ENCODE measurements at places on chromosomes 6 and 20.

- peak; percentile 14 for DNase-seq
Observed at GRCh38 chr6:98832284-98833056, 1.9 kb upstream of the POU3F2 start.

GRCh38 chr6:67248077-67248476 is 1387.0 kb upstream of the ADGRB3 start:
- DNase-seq, result no peak

DNA sequence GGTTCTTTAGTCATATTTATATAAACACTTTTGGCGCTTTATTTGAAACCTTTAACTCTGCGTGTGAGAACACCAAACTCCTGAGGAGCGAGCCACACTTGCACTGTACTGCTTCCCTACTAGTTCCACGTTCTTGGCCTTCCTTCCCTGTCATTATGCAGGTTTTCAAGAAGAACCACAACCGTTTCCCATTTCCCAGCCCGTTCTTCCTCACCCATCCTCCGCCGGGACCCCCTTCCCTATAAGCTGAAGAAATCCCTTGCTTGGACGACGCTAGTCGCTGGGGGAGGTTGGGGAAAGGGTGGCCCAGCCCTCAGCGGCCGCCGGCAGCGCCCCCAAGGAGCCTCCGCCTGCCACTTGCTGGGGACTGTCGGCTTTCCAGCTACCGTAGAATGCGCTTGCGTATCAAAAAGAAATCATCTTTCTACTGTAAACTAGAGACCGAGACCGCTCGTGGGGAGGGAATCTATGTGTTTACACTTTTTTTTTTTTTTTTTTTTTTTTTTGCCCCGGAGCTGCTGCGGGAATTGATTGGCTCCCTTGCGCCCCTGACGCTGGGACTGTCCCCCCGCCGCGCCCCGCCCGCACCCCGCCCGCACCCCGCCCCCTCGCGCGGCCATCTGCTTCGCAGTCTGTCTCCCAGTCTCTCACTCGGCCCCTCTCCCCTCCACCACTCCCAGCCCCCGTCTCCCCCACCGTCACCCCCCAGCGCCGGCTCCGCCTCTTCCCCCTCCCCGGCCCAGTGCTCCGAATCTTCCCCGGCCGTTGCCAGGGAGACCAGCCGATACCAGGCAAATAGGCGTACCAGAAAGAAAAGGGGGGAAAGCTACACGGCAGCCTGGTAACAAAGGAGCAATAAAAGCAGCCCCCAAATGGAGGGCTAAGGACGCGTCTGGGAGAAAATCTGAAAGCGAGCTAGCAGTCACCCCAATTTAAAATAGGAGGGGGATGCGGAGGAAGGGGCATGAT is 2.3 kb upstream of the MARCKS start:
- peak; percentile 28 for DNase-seq

- no peak for DNase-seq
Observed at GRCh38 chr6:117951783-117952182, 44.7 kb downstream of the SLC35F1 start.

GRCh38 chr6:20652299-20653084 is 118.2 kb downstream of the CDKAL1 start:
- DNase-seq, result no peak

DNA sequence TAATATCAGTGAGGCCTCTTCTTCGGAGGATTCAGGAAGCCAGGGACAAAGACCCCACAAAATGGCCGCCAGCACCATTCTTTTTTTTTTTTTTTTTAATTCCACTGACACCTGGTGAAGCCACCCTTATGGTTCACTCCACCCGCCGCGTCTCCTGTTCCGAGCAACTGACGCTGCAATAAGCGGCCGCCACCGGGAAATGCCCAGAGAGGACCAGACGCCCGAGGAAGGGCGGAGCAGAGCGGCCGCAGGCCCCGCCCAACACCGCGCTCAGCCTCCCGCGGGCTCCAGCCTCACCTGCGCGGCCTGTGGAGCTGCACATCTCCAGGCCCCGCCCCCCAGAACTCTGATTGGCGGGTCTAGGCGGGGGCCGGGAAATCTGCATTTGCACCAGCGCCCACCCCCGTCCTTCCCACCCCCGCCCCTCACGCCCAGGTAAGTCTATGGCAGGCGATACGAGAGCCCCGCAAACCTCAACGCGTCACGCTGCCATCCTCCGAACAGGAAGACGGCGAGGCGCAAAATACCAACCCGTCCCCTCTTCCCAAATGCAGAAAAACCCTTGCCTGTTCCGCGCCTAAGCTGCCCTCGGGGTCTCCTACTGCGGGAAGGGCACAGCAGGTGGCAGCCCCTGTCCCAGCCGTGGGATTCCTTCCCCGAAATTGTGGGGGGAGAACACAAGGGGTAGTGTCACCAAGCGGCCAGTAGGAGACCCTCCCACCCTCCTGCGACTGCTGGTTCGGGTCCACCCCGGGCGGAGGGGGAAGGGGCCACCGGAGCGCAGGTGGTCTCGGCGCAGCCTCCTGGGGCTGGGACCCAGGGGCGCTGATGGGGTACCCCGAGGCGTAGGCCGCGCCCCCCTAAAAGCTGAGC is 960 bp downstream of the ATP9A start:
- peak; percentile 68 for DNase-seq

DNA sequence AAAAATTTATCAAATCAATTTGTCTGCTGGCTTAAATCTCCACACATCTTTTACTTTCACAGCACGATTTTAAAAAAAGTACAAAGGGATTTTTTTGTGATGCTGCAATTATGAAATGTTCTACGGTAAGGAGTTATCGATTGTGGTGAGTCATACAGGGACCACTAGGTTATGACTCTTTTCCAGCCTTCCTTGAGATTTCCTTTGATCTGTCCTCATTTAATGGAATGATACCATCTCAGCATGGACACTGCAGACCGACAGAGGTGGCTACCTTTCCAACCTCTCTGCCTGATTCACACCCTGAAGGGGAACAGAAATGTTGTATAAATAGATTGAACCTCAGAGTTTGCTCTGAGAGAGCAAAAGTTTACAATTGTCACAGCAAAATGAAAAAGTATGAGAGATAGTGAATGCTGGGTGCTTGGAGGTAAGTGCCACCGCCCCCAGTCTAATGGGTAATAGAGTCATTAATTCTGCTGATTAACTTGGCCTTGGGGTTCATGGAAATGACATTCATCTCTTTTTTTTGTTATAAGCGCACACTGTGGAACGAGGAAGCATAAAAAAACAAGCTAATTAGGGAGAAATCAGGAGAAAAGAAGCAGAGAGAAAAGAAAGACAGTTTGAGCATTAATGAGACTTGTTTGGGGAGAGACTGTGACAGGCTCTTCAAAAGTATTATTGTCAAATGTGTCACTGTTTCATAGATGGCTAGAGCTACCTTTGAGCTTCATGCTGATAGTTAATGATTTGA is 306.0 kb downstream of the RNF144B start:
- no peak for DNase-seq

GRCh38 chr20:16520154-16520553 is 53.1 kb downstream of the KIF16B start:
- no peak for DNase-seq

GRCh38 chr6:143485967-143486366 is 25.6 kb downstream of the FUCA2 start:
- DNase-seq, result no peak

DNA sequence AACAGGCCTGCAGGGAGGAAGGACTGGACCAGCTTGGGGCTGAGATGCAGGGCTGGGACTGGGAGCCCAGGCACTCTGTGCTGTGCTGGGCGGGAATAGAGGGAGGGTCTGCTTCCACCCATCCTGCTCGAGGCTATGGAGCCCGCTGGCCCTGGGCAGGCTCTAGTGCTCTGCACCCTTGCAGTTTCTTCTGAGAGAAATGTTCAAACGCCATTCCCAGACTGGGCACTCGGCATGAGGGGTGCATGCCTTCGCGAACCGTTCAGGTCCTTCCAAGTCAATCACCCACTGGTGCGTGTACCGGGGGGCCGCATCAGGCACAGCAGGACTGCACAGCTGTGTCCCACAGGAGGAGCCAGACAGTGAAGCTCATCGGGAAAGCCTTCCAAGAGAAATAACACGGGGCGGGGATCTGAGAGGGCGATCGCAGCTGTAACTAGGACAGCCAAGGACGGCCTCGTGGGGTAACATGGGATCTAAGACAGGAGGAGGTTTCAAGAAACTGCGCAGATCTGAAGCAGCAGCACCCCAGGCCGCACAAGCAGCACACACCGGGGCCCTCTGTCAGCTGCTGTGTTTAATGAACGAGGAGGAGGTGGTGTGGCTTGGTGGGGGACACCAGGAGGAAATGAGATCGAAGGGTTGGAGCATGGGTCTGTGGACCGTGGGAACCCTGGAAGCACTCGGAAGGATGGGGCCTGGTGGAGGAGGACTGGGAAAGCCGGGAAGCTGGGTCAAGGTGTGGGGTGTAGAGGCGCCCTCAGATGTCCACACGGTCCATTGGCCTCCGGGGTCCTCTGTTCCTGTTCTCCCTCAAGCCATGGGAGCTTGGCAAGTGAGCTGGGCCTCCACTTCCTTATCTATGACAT is 26.1 kb upstream of the PYGB start:
- no peak for DNase-seq

DNA sequence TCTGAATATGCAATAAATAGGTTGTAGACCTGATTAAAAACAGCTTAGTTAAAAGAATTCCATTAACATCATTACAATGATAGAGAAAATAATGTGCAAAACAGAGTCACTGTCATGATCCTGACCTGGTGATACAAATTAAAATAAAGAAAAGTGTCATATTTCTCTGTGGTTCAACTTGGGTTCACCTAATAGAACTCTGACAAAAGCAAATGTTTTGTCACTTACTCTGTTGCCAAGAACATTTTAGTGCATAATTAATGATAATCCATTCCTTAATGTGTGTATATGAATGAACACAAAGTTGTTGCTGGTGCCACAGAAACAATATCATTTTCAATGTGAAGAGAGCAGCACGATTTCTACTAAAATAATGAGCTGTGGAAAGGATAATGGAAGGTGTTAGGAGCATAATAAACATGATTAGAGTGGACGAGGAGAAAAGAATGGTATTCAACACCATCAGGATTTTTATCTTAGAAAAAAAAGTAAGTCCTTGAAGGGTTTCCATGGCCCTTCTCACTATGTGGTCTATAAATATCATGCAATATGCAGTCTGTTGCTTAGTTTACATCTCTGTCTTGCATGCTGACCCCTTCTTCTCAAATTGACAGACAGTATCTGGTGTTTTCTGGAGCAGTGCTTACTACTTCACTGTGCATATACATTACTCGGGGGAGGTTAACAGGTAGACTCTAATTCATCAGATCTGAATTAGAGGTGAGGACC is 656.6 kb upstream of the MMS22L start:
- no peak for DNase-seq

GRCh38 chr6:84691978-84692623 is 72.3 kb downstream of the TBX18 start:
- no peak for DNase-seq

GRCh38 chr20:16641511-16642023 is 68.3 kb upstream of the KIF16B start:
- DNase-seq, result no peak

DNA sequence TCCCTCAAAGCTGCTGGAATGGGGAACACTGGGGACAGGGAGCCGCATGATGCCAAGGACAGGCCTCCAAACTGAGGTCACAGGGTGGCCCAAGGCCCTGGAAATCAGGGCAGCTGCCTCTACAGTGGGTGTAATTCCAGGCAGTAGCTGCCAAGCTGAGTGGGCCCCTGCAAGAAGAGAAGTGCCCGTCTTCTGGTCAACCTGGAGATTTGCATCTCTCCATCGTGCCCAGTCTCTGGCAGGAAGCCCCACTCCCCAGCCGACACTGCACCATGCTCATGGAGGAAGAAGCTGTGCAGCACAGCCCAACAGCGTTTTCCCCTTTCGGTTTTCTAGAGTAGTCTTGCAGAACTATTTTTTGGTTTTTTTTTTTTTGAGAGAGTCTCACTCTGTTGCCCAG is 2.2 kb upstream of the FAM209A start:
- DNase-seq, result no peak

DNA sequence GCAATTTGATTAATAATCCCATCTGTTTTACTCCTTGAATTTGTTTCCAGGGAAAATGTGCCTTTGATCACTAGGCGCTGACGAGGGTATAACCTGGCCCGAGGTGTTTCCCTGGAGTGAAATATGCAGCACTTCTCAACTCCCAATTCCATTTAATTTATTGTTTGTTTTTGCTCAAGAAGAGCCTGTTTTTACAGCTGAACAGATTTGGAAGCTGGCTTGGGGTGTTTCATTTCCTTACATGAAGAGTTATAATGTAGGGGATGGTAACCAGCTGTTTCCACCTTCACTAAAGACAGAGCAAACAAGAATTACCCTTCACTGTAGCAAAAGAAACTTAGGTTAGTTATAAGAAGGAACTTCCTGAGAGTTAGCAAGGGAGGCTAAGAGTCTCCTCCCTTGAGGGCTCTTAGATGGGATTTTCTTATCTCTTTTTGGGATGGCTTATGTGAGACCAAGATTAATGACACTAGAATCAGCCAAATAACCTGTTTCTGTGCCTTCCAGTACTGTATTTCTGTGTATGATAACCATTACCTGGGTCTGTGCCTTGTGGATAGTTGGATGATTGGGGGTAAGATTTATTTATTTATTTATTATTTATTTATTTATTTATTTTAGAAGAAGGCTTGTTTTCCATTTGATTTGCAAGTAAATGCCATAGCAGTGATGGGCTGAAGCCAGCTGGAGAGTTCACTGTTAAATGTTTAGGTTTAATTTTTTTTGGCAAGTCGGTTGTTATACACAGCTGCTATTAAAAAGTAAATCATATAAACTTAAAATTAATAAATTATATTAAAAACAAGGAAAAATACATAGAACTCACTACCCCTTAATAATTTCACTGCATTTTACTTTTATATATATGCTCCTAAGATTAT is 162.2 kb upstream of the BMP2 start:
- DNase-seq, result no peak

- DNase-seq, result no peak
Observed at GRCh38 chr6:54614499-54615195, 231.9 kb upstream of the FAM83B start.

- no peak for DNase-seq
Observed at GRCh38 chr6:166849749-166850183, 106.6 kb downstream of the RNASET2 start.

- DNase-seq, result no peak
Observed at GRCh38 chr20:59748619-59749191, 144.4 kb downstream of the PHACTR3 start.

DNA sequence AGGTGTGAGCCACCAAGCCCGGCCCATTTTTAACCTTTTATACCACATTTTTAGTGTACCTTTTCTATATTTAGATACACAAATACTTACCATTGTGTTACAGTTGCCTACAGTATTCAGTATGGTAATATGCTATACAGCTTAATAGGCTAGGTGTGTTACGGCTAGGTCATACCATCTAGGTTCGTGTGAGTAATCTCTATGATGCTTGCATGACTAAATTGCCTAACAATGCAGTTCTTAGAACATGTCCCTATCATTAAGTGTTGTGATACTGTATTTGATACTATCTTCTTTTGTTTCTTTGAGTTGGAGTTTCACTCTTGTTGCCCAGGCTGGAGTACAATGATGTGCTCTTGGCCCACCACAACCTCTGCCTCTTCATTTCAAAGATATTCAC is 387.7 kb upstream of the SASH1 start:
- no peak for DNase-seq

- no peak for DNase-seq
Observed at GRCh38 chr6:129191235-129191634, 308.3 kb downstream of the LAMA2 start.

- no peak for DNase-seq
Observed at GRCh38 chr20:8568075-8568474, 436.0 kb downstream of the PLCB1 start.

Data from activated T-cell treated with anti-CD3 and anti-CD28 coated beads, Interleukin-2, amount 50 U/mL, for 72 hours (primary cell).